ENCODE measurements at places on chromosomes 6 and 20.

GRCh38 chr6:133407320-133408100 lies 166.4 kb downstream of the EYA4 start:
- no peak for DNase-seq

DNA sequence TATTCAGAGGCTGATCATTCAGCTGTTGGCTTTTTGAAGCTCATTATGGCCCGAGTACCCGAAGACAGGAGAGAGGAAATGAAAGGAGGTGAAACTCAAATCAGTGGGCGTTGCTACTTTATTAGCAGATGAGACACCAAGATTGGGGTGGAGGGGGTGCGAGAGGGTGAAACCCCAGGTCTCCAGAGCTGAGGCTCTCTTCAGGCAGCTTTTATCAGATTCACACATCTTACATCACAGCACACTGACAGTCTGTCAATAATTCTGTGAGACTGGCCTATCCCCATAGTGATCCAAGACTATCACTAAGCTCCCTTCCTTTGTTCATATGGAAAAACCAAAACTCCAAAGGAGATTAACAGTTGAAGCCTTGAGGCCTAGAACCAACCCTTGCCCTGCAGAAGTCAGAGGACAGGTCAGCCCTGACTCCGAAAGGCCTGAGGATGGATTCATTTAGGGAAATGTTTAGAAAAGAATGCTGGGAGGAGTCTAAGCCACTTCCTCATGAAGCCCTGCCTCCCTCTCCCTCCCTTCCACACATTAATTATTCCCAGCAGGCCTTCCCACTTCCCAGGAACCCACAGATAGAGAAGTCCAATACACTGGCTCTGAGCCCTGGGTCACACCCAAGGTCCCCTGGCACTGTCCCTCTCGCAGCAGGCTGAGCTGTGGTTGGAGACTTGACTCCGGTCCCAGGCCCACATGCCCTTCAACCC lies 23.2 kb downstream of the TRERF1 start:
- DNase-seq: no peak

GRCh38 chr6:53112871-53113270 lies 35.8 kb downstream of the GCM1 start:
- DNase-seq: no peak

DNA sequence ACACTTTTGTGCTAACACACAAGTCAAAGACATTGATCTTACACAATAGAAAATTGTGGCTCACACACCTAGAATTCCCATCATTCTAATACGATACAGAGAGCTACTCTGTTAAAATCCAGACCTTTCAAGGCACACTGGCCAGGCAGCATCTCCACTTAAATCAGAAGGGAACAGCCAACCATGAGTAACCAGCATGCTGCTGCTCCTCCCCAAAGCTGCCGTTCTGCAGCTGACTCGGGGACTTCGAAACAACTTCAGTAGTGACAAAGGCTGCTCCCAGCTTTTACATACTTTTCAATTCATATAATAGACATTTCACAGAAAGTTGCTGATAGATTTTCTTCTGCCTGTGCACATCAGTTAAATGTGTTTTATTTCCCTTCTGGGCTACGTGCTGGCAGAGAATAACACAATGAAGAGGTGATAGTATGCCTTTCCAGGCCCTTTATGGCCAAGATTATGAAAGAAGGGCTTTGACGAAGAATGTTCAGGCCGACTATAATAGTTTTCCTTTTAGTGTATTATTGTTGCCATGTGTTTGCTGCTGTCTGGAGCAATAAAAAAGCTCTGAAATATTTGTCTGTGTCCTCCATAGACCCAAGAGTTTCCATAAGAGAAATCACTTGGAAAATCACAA lies 159.0 kb downstream of the GMDS start:
- no peak for DNase-seq

- no peak for DNase-seq
Measured at GRCh38 chr20:46831633-46832011, 63.0 kb upstream of the EYA2 start.

- no peak for DNase-seq
Measured at GRCh38 chr6:139742671-139743070, 368.2 kb upstream of the CITED2 start.

- no peak for DNase-seq
Measured at GRCh38 chr6:20589266-20589665, 55.0 kb downstream of the CDKAL1 start.

- DNase-seq: no peak
Measured at GRCh38 chr6:43246301-43247113, 3.2 kb downstream of the TTBK1 start.

GRCh38 chr20:3923818-3924217 lies 34.6 kb downstream of the PANK2 start:
- DNase-seq: no peak

- DNase-seq: no peak
Measured at GRCh38 chr20:53994088-53994487, 76.3 kb downstream of the BCAS1 start.

DNA sequence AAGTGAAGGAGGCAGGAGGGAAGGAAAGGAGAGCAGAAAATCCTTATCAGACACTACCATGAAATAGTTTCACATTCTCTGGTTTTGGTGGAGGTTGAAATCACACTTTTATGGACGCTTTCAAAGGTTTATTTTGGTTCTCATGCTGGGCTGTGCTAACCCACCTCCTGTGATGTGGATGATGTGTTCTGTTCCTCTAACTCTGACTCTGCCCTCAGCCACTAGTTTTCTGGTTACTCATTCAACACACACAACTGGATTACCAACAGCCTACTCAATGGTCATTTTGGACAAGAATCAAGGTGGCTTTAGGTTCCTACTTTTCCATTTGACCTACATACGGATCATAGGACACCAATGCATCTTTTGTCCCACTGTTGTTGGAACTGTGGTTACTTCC lies 522.1 kb upstream of the BTBD3 start:
- no peak for DNase-seq

Measured in stimulated activated CD8-positive, alpha-beta memory T cell treated with anti-CD3 and anti-CD28 coated beads, Interleukin-7, amount 100 ng/mL, for 1 hour (primary cell).